Inflammatory macrophage treated with lipopolysaccharide for 4 hours (primary cell): ENCODE measurements at places on chromosomes 2 and 18.

DNA sequence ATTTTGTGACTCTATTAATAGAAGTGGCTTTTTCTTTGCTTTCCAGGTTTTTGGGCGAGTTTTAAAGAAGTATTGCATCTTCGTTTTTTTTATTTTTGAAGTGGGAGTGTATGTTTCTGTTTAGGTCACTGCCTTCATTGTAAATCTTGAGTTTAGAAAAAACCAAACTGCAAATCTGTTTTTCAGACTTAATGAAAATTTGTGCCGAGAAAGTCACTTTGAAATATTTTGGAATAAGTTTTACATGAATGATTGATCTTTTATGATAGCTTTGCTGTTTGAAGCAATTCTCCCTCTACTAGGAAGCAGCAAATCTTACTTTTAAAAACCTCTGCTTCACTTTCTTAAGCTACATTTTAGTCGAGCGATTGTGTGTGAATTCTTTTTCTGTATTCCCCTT, 2.2 kb downstream of the SMAD4 start:
- no peak for DNase-seq

DNA sequence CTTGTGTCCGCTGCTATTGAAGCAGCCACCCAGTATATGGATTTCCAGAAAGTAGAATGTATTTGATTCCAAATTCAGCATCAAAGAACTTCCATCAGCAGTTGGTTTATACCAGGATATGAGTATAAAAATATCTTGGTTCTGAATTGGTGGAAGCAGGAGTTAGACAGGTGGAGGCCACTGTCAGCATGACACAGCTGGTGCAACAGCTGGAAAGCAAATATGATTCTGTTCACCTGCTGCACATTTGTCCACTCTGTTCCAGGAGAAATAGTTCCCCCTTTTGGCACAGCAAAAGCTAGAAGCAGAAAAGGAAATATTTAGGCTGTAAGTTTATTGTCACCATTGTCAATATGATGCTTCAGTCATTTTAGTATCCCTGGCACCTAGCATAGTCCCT, 41.2 kb downstream of the KIAA2012 start:
- no peak for DNase-seq

DNA sequence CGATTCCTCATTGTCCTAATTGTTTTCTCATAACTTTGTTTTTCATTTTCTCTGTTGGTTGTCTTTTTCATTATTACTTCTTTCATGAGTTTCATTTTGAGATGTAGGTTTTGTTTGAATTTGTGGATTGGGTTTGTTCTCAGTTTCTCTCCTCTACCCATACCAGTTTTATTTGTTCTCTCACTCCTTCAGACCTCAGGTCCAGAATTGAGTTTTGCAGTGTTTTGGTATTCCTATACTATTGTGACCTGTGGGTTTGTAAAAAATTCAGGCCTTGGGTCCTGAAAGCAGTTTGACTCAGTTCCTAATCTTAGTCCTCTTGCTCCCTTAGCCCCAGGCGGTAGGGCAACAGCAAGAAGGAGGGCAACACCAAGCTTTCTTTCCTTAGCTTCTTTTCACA, 28.3 kb upstream of the UBE2E3 start:
- DNase-seq = no peak

DNA sequence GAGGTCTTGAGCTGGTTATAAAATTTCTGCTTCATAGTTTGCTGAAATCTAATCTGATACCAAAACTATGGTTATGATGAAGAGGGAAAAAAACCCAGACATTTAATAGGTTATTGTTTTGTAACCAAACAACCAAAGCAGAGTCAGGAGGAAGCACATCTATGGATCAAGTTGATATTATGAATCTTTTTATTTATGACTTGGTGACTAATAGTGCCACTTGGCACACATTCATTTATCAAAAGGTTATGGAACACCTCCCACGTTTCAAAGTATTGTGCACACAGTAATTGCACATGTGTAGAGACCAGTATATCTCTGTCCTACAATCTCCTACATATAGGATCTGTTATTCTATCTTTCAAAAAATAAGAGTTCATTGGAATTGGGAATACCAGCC, 93.0 kb downstream of the DPP4 start:
- no peak for DNase-seq

GRCh38 chr2:207419331-207419730, 110.4 kb upstream of the CREB1 start:
- no peak for DNase-seq

GRCh38 chr2:236916181-236916580, 169.5 kb upstream of the COPS8 start:
- no peak for DNase-seq

DNA sequence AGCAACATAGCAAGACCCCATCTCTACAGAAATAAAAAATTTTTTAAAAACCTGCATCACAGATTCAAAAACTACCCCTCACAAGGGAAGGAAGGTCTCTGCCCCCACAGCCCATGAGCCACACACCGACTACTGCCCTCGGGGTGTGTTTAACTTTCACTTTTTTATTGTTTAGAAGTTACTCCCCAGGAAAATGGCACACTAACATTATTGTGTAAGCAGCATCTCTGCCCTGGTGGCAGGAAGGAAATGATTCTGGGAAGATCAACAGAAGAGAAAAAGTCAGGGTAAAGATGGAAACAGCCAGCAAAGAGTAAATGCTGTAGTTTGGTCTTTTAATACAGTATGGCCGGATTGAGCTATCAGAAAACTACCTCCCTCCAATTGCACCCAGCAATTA, 21.9 kb downstream of the TRABD2A start:
- DNase-seq = no peak
